ENCODE measurements at places on chromosomes 6 and 20. TPM values are rescaled to one million over a fixed set of nuclear protein-coding genes. Genes with fewer than 3 reads are reported as not detected.

DNA sequence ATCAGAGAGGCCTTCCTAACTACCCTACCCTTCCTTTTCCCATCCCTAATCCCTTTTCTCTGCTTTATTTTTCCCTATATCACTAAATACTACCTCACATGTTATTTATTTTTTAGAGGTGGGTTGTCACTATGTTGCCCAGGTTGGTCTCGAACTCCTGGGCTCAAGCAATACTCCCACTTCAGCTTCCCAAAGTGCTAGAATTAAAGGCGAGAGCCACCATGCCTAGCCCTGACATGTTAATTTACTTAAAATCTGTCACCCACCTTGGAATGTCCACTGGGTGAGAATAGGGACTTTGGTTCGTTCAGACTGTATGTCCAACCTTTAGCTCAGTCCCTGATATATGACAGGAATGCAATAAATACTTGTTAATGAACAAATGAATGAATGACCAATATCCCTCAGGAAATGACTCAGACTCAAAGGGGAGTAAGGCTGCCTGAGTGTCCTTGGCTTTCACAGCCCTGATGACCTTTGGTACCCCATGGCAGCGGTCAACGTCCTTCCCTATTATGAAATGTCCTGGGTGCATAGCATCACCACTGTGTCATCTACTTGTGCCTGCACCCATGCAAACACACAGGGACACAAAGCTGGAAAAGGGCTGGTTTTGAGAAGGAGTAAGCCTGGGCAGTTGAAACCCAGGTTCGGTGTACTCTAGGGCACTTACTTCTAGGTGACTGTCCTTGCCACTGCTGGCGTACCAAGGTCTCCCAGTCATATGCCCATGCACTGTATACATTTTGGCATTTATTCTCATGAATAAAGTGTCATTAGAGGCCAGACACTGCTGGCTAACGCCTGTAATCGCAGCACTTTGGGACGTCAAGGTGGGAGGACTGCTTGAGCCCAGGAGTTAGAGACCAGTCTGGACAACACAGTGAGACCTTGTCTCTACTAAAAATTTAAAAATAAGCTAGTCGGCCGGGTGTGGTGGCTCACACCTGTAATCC is 26.5 kb downstream of the BCL2L1 start:
- no peaks in the 10 kb centered on the region for H3K36me3 ChIP-seq
- H3K4me1 ChIP-seq: peaks cover 42% of the 10 kb centered on the region
- H3K4me3 ChIP-seq: no peak overlapping the region
- no peaks in the 10 kb centered on the region for H3K27me3 ChIP-seq
- no peak for DNase-seq

GRCh38 chr6:17817763-17818162 is 111.0 kb upstream of the NUP153 start:
- no peak overlapping the region for H3K4me3 ChIP-seq
- H3K4me1 ChIP-seq: peaks cover 6% of the 10 kb centered on the region
- no peak for DNase-seq
- H3K36me3 ChIP-seq: peaks cover 5% of the 10 kb centered on the region
- no peaks in the 10 kb centered on the region for H3K27me3 ChIP-seq

GRCh38 chr6:51983564-51983963 is 103.8 kb downstream of the PKHD1 start:
- peak; percentile 2 for DNase-seq
- H3K27ac ChIP-seq: peak overlapping the region; percentile 29

DNA sequence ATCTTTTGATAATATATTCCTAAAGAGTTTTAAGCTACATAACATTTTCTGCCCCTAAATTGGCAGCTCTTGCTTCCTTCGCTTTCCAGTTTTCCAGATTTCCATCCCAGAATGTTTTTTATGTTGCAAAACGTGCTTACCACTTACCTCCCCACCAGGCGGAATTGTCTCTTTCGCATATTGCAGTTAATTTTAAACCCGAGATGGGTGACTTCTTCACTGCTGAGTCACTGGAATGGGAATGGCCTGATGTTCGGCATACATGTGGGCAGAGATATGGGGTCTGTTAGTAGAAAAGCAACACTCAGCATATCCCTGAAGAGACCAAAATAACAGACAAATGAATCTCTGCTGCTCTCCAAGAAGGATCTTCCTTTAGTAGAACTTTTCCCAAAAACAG is 491.2 kb downstream of the PREX1 start:
- H3K36me3 ChIP-seq: no peaks in the 10 kb centered on the region
- peaks cover 14% of the 10 kb centered on the region for H3K4me1 ChIP-seq
- no peak overlapping the region for H3K4me3 ChIP-seq
- no peaks in the 10 kb centered on the region for H3K27me3 ChIP-seq
- H3K27ac ChIP-seq: no peak overlapping the region
- DNase-seq: no peak

DNA sequence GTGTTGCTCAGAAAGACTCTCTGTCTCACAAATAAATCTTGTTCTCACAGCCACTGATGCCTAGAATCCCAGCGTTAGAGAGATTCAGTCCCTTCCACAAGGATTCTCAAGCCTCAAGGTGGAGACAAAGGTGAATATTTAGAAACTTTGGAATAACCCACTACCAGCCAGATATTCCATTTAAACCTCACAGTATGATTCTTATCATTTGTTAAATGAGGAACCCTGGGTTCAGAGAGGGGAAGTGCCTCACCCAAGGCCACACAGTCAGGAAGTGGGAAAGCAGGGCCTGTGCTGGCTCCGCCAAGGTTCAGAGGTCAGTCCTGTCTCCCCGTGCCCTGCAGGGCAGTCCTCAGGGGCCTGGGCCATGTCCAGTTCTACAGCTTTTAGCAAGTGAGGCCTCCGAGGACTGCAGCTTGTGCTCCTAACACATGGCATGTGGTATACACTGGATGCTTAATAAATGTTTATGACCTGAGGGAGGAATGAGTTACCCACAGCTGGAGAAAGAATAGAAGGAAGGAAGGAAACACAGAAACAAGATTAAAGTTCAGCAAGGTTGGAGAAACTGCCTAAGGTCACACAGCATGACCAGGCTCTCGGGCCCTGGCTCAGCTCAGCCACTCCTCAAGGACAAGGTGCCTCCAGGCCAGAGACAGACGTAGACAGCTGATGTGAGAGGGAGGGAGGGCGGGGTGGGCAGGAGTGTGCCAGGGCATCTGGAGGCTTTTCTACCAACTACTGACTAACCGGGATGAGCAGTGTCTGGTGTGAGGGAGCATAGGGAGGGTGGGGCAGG is 3.9 kb upstream of the TGM2 start:
- H3K27ac ChIP-seq: no peak overlapping the region
- no peaks in the 10 kb centered on the region for H3K4me1 ChIP-seq
- no peaks in the 10 kb centered on the region for H3K36me3 ChIP-seq
- no peaks in the 10 kb centered on the region for H3K27me3 ChIP-seq

DNA sequence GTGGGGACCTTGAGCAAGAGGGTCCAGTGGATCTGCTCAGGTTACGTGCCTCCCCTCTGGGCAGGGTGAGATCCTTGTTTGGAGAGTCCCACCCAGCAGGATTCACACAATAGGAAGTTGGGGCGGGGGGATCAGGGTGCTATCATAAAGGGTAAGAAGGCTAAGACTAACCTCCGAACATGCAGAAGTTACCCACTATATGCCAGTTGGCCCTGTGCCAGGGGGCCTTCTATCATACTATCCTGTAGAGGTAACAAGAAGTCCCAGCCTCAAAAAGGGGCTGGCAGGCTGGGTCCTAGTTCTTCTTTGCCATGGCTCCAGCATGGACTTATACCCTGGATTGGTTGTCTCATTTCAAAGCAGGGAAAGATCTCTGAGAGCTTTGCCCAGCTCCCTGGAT is 94.1 kb downstream of the CDH26 start:
- H3K27ac ChIP-seq: no peak overlapping the region
- H3K36me3 ChIP-seq: no peaks in the 10 kb centered on the region
- DNase-seq: no peak
- no peaks in the 10 kb centered on the region for H3K27me3 ChIP-seq
- H3K4me1 ChIP-seq: no peaks in the 10 kb centered on the region

Gene RPN2
- 267 TPM for total RNA-seq

Gene SLC17A2
- total RNA-seq: not detected

Gene TSPO2
- not detected for total RNA-seq

Gene RSPO3
- not detected for total RNA-seq

Gene LY6G5C
- not detected for total RNA-seq

Gene DNMT3B
- total RNA-seq: 2,281 TPM
